Inflammatory macrophage (primary cell): ENCODE measurements at places on chromosomes 3 and 15.
A peak's percentile ranks its signal among the peaks of the same experiment; 100 is the strongest.

DNA sequence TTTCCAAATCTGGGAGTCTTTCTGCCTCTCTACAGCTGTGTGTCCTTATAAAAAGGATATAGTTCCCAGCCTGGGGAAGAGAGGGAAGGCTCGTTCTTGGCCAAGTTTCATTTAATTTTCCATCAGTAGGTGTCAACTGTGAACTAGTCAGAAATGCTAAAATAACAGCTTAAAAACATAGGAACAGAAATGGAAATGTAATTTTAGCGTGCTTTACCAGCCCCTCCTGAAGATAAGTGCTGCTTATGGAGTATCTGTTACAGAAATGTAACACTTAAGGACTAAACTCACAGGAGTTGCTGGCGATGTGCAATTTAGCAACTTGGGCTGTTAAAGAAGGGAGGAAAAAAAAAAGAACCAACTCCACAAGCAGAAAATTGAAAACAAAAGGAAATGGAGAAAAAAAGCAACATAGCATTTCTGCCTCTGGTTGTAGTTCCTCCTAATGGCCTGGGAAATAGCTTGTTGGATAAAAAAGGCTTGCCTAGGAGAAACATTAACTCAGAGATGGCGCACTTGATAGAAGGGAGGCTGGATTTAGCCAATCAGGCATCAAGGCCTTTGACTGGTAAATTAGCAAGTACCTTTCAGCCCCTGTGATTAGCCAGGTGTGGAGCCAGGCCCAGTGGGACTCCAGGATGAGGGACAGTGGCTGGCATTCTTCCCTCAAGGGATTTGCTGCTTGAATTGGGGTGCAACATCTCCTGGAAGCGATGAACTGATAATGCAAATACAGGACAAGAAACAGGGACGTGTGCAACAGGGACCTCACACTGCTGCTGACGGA, 84.3 kb downstream of the RPLP1 start:
- no peak for DNase-seq

DNA sequence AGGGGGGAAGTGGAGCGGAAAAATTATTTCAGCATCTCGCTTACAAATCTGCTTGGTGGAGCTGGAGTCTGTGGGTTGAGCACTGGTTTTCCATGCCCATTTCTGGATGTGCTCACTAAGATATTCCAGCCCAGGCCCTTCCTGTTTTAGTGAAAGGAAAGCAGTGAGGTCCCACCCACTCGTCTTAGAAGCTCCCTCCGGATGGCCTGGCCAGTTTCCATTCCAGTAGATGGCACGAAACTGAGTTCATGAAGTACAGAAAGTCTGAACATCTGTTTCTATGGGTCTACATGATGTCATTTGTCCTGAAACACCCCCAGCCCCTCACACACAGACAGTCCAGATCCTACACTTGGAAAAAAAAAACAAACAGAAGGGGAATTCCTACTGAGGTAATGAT, 31.9 kb upstream of the THSD4 start:
- no peak for DNase-seq

GRCh38 chr15:31278544-31279220, 48.0 kb upstream of the KLF13 start:
- no peak for DNase-seq

DNA sequence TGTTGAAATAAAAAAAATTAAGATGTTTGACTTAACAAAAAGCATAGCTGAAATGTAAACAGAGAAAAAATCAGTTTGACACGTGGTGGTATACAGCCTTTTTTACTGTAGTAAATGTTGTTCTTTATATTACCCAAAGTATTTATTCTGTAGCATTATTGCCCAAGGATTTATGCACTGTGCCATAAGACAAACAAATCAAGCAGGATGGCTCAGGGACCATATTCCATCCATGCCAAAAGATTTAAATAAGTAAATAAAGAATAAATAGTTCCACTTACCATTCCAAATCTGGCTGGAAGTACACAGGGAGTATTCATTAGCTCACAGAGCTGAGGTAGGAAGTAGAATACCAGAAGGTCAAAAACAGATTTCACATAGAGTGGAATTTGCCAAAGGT, 666.7 kb upstream of the CADM2 start:
- DNase-seq, result no peak

- peak; percentile 67 for DNase-seq
Observed at GRCh38 chr3:13648060-13649001, 99.4 kb downstream of the FBLN2 start.

GRCh38 chr3:14290631-14291385, 111.6 kb upstream of the SLC6A6 start:
- no peak for DNase-seq

DNA sequence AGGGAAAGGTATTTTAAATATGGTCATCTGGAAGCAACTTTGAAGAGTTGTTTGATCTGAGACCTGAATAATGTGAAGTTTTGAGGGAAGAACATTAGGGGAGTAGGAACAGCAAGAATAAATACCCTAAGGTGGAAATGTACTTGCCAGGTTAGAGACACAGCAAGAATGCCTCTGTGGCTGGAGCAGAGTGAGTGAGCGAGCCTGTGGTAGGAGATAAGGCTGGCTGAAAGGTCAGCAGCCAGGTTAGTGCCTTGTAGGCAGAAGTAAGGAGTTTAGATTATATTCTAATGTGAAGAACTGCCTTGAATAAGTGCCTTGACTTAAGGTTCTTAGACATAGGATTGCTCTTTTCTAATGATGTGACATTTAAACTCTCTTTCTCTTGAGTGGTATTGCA, 18.3 kb downstream of the LRRC49 start:
- no peak for DNase-seq

GRCh38 chr3:116442331-116443021, 2.8 kb downstream of the LSAMP start:
- no peak for DNase-seq

DNA sequence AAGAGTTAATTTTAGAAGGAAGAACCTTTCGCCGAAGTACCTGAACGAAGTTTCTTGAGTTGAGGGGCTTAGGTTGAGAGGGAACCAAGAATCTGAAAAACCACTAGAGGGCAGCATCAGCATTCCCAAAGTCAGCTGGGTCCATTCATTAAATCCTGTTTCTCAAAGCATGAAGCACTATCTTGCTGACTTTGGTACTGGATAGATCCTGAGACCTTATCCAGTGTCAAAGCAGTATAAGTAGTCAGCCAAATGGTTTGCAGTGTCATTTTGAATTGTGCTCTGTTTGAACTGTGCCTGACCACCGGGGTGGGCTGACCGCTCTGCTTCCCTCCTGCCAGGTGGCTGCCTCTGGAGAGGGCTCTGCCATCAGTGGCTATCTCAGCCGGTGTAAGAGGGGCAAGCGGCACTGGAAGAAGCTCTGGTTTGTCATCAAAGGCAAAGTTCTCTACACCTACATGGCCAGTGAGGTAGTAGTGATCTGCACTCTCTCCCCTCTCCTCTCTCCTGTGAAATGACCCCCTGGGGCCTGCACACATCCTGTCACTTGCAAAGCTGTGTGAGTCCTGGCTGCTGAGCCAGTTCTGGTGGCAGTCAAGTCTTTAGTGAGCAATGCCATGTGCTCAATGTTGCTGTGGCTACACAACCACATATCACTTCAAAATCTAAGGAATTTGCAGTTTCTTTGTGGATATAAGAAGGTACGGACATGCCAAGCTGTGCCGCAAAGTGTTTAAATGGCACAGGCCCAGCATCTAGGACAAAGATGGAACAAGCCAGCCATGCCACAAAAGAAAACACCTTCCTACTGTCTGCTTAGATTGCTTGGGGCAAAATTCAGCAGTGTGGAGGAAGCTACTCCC, 21.4 kb upstream of the NR2C2 start:
- DNase-seq, result peak; percentile 50

DNA sequence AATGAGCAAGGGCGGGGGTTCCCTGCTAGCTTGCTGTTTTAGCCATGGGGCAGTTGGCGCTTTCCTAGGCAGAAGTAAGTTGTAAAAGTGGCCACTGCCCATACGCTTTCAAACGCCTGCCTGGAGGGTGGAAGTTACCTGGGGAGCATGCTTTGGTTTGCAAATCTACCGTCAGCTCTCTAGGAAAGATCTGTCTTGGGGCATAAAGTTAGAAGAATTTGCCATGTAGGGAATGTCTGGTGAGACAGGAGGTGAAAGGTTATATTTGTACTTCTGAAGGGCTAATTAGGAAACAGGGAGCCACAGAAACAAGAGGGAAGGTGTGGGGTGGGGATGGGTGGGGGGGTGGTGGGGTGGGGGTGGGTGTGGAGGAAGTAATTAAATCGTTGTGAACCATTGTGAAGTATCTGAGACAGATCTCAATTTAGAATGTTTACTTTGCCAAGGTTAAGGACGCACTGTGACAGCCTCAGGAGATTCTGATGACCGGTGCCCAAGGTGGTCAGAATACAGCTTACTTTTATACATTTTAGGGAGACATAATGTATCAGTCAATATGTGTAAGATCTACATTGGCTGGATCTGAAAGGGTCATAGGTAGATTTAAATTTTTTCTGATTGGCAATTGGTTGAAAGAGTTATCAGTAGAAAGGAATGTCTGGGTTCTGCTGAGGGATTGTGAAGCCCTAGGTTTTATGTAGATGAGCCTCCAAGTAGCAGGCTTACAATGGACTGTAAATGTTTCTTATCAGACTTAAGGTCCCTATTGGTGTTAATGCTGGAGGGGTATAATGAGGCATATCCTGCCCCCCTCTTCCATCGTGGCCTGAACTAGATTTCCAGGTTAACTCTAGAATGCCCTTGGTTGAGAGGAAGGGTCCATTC, 62.0 kb upstream of the GCNT3 start:
- DNase-seq, result no peak

DNA sequence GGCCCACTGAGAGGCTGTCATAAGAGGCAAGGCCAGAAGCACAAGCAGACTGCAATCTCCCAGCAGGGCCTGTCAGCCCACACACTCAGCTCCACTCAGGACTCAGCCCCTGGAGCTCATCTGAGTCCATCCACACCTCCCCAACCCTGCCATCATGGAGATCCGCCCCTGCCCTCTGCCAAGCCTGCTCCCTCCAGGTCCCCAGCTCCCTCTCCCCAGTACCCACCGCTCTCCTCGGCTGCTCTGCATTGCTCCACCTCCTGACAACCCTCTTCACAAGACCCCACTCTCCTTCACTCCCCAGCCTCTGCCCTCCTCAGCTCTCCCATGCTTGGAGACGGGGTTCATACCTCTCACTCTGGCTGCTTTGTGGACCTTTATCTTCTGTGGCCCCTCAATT, 11.1 kb downstream of the POC1A start:
- DNase-seq, result no peak

DNA sequence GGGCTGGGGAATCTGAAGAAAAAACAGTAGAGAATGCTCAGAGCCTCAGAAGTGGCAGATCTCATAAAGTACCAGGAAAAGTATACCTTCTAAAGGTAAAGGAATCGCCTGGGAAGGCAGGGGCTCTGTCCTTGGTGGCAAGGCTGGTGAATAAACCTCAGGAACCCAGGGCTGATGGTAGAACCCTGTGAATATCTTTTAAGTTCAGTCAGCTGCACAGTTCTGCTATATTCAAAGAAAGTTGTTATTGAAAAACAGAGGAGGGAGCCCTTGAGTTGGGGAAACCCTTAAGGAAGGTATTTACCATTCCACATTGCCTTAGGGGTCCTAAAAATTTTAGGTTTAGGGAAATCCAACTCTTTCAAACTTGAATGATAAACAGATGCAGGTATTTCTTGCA, 31.2 kb downstream of the ZPLD1 start:
- no peak for DNase-seq
